ENCODE measurements at places on chromosomes 7 and 10.

- no peak for DNase-seq
Observed at GRCh38 chr7:122327969-122328368, 23.4 kb upstream of the FEZF1 start.

DNA sequence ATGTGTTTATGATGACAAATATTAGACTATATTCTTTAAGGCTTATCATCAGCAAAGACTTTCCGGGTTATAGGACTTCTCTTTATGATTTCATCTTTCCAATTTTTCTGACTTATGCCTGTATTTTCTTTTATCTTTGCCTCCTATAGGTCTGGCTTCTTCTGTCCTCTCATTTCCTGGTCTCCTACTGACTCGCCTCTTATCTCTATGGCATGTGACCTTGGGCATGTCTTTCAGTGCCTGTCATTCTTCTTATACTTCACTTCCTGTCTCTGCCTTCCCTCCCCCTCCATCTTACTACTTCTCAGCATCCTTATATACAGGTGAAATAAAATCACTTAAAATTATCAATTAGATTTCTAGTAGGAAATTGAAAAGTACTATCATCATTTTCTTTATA lies 42.2 kb downstream of the PCDH15 start:
- DNase-seq: no peak

DNA sequence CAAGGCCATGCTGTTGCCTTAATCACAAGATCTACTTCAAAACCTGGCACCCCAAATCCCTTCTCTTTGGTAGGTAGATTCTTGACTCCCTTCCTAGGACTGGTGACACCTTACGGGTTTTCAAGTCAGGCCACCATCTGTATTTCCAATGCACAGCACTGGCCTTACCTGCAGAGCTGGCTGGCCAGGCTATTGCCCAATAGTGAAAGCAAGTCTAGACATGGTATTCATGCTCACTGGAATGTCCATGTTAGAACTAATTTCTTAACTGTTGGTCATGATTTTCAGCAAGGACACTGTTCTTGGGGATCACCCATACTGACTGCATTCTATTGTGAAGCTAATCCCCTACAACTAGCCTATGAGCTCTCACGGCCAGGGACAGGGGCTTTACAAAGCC lies 313.1 kb upstream of the RNF32 start:
- DNase-seq: no peak

GRCh38 chr7:13072014-13072413 lies 384.6 kb downstream of the ARL4A start:
- no peak for DNase-seq

GRCh38 chr10:22324893-22325271 lies 4.0 kb downstream of the BMI1 start:
- DNase-seq: no peak
